ENCODE measurements at places on chromosomes 12 and 14.

- peak; percentile 80 for DNase-seq
Measured at GRCh38 chr12:26319511-26319910, 124.1 kb downstream of the SSPN start.

- DNase-seq = no peak
Measured at GRCh38 chr12:79317179-79317847, 373.5 kb downstream of the PAWR start.

DNA sequence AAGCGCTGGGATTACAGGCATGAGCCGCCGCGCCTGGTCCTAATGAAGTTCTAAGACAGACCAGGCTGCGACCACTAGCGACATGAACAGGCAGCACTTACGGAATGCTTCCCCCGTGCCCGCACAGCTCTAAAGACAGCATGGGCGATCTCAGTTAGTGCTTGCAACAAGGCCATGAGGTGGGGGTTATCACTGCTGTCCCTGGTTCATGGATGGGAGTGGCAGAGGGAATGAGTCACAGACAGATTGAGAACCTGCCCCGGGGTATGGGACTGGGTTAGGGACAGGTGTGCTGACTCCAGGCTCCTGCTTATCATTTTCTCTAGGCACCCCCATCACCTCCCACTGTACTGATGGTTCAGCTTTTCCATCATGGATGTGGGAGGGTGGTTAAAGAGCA lies 160.9 kb downstream of the VRK1 start:
- no peak for DNase-seq

GRCh38 chr14:102487204-102487577 lies 22.4 kb downstream of the ANKRD9 start:
- DNase-seq = no peak

DNA sequence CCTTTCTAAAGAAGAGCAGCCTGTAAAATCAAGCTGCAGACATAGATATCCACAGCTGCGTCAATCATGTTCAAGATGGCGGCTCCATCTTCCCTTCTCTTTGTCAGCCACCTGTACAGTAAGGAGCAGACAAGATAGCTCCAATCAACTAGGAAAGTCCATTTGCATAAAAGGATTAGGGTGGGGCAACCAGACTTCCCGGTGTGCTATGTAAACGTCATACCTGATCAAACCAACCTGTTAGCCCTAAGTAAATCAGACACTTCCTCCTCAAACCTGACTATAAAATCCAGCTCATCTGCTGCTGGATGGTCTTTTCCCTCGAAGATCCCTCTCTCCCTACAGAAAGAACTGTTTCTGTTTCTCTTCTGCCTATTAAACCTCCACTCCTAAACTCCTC lies 60.1 kb downstream of the BCAT1 start:
- no peak for DNase-seq

DNA sequence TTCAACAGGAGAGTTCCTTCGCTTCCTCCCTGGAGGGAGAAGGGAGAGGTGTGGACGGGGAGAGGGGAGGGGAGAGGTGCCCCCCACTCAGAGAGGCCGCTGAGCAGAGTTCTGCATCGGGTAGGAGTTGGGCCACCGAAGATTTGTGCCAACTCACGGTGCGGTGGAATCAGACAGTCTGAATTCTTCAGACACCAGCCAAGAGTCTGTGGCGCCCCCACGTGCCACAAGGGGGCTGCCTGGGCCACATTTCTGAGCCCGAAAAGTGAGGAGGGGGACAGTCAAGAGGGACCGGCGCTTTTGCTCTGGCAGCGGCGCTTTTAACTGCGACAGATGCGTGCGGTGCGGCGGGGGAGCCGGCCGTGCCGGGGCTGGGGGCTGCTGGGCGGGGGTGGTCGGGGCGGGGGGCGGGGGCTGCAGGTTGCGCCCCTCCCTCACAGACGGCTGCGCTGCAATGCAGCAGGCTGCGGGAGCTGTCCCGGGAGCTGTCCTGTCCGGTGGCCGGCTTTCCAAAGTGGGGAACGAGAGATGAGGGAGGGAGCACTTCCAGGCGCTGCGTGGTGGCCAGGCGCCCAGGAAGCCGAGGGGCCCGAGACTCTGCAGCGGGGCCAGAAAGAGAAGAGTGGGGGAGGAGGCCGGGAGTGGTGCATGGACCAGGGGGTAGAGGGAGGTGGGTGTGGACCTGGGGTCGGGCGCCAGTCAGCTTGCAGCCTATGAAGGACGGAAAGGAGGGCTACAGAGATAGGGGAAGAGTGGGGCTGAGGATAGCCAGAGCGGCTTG lies 975 bp upstream of the RTL1 start:
- DNase-seq = no peak

DNA sequence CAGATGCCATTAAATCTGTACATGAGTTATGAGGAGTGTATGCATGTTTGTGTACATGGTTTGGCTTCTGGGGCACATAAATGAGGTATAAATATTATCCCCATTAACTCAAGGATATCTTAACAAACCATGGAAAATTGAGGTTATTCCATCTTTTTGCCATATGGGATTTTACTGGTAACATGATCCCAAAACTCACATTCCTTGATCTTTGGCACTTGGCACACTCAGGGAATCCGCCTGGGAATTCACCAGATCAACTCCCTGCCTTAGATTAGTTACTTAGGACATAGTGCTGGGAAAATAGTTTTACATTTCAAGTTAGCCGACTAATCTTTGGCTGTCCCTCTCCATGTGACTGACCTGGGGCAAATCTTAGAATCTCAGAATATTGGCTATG lies 16.9 kb downstream of the CDKN1B start:
- DNase-seq = no peak

GRCh38 chr12:127245009-127245408 lies 1022.0 kb upstream of the TMEM132C start:
- DNase-seq = no peak

GRCh38 chr14:23078692-23079116 lies 16.2 kb downstream of the ACIN1 start:
- peak; percentile 93 for DNase-seq

DNA sequence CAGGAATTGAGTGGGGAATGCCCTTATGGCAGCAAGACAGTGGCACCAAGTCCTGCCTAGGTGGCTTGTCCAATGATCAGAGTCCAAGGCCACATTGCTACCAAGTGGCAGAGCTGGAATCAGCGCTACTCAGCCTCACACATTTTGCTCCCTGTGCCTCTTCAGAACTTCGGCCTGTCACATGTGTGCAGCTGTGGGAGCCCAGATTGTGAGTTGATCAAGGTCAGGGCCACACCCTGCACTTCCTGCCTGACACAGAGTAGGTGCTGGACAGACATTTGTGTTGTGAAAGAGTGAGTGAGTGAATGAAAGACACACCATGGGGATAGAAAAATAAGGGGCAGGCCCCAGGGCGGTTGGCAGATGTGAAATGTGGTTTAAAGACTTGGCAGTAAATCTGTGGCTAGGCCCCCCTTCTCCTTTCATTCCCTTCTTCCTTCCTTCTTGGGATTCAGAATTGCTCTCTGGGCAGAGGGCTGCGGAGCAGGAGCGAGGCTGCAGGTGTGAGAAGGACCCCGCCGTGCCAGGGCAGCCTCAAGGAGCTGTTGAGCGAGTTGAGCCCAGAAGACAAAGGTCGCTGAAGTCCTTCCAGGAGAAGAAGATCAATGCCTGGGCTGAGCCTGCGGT lies 83.5 kb downstream of the SLC25A47 start:
- DNase-seq = no peak

- no peak for DNase-seq
Measured at GRCh38 chr12:88855301-88855700, 275.0 kb upstream of the KITLG start.

DNA sequence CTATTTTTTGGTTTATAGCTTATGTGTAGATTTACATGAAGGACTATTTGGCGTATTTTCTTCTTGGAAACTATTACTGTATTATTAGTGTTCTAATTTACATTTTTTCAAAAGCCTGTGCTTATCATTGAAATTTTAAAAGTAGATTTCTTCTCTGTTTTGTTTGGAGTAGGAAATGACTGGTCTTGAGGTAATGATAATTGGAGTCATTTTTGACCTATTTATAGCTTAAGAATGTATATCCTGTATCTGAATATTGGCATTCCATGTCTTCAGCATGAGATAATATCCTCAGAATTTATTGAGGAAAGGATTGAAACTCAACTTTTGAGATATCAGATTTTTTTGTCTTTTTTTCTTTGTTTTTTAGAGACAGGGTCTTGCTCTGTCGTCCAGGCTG lies 193.4 kb downstream of the ERC1 start:
- no peak for DNase-seq

- DNase-seq = no peak
Measured at GRCh38 chr14:79660053-79660939, 551.0 kb downstream of the DIO2 start.

- no peak for DNase-seq
Measured at GRCh38 chr12:118151755-118152154, 15.8 kb downstream of the PEBP1 start.

- no peak for DNase-seq
Measured at GRCh38 chr12:50102131-50102531, 1.7 kb upstream of the GPD1 start.

GRCh38 chr14:92704036-92704804 lies 44.2 kb downstream of the LGMN start:
- DNase-seq = no peak

GRCh38 chr12:82883394-82884355 lies 197.0 kb downstream of the TMTC2 start:
- DNase-seq = no peak

DNA sequence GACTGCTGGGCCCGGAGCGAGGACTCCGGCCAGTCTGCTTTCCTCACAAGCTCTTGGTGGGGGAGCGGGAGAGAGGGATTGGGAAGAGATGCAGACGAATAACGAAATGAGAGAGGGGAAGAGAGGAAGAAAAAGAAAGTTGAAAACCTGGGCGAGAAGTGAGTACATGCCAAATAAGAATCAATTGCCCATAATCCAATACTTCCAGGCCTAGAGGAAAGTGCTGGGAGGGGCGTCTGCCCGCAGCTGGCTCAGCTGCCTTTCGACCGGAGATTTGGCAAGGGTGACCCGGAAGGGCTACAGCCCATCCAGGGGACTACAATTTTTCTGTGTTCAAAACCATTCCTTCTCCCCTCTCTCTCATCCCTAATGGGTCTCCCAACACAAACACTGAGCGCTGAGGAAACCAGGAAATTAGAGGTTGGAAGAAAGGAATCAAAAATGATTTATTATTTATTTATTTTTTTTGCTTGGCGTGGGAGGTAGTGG lies 4.9 kb downstream of the NKX2-1 start:
- no peak for DNase-seq

- DNase-seq = no peak
Measured at GRCh38 chr14:39122330-39123138, 8.4 kb downstream of the GEMIN2 start.

GRCh38 chr12:49980501-49981349 lies 8.0 kb downstream of the AQP6 start:
- DNase-seq = no peak

- DNase-seq = no peak
Measured at GRCh38 chr12:91387461-91388134, 205.0 kb upstream of the DCN start.

DNA sequence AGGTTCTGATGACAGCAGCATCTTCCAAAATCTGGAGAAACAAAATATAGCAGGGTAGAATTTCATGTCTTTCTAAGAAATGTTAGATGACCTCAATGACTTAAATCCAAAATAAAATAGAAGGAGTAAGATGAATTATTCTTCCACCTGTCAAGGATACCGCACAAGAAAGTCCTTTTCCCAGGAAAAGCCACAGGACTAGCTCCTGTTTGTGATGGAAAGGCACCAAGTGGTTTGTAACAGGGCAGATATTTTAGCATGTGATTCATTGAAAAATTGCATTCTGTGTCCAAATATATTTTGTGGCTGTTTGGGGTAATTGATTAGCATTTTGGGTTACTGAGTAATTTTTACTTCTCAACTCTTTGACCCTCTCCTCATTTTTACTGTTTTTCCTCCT lies 2.7 kb downstream of the CD163L1 start:
- no peak for DNase-seq

GRCh38 chr14:22412926-22413411 lies 176.1 kb downstream of the DAD1 start:
- no peak for DNase-seq

DNA sequence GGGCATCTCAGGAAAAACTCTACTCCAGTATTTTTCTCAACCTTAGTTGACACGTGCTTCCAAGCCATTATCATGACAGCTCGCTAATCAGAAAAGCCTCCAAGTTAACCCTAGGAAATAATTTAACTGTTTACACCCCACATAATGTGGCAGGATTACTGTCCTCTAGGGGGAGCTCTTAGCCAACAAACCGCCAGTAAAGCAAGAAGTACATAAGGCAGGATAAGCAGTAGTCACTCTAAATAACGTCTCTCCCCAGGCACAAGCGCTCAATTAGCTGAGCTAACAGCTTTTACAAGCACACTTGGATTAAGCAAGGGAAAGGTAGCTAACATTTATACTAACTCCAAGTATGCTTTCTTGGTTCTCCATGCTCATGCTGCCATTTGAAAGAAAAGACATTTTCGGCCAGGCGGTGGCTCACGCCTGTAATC lies 22.8 kb downstream of the APOBEC1 start:
- DNase-seq = no peak

GRCh38 chr14:75013290-75013689 lies 10.6 kb downstream of the EIF2B2 start:
- DNase-seq = no peak

DNA sequence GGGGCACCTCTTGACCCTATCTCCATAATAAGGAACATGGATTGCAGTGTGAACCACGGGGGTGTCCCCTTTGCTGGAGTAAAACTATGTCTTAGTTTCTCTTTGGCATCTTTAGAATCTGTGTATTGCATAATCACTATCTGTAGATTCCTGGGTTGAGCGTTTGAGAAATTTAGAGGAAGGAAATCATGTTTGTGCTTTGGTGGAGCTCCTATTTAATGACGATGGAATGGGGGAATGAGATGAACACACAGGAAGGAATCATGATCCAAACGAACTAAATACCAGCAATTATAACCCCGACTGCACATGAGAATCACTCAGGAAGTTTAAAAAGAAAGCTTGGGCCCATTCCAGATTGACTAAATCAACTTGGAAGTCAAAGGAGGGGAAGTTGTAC lies 1.3 kb upstream of the MYG1 start:
- peak; percentile 87 for DNase-seq

DNA sequence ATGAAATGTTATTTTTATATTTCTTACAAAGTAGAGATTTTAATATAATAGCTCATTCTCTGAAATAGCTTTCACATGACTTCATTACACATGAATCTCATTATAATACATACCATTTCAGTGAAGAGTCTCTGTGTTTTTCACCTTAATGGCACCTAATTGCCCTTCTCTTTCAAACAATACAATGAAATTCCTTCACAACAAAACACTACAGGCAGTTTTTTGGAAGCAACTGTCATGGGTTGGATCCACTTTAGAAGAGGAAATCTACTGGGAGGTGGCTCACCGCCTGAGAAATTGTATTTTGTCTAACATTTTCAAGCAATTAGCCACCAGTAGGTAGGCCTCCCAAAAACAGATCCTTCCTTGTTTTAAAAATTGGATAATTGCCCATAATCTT lies 40.3 kb upstream of the RGS6 start:
- DNase-seq = no peak

DNA sequence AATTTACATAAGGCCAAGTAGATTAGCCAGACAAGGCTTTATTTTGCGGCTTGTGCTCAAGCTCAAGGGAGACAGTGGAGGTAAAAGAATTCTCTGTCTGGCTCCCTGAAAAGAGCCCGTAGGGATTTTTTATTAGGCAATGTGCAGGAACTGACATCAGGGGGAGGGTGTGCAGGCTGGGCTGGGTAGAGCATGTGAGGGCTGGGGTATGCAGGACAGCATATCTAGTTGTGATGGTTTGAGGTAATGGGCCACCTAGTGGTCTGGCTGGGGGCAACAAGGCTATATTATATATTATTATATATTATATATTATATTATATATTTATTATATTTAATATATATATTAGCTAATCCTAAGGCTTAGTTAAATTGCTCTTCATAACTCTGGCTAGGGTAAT lies 102.1 kb downstream of the TMEM117 start:
- peak; percentile 12 for DNase-seq

GRCh38 chr12:49294804-49295081 lies 204 bp upstream of the PRPH start:
- no peak for DNase-seq

All from NCI-H226 (cell line).